Activated T-helper 17 cell treated with anti-CD3 and anti-CD28 coated beads, Interleukin-2, amount 50 U/mL, for 72 hours (primary cell): ENCODE measurements at places on chromosomes 2 and 18.
A peak's percentile ranks its signal among the peaks of the same experiment; 100 is the strongest.

GRCh38 chr2:75541430-75541829 lies 19.3 kb downstream of the EVA1A start:
- ATAC-seq, result no peak

DNA sequence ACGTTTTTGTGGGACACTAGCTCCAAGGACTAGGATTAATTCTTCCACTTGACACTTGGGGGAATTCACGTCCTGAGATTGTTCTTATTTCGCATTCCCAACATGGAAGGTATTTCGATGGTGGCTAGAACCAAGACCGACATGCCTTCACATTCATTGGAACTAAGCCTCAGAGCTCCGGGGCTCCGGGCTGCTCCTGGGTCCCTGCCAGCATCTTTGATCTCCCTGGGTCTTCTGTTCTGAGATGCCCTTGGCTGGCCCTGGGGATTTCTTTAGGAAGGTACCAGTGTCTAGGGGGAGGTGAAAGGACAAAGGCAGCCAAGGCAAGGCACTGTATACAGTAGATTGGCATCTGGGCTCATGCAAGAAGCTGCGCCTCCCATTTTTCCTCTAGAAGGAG lies 76.8 kb downstream of the DYSF start:
- ATAC-seq, result no peak

GRCh38 chr2:32715391-32715841 lies 87.6 kb downstream of the TTC27 start:
- ATAC-seq, result peak; percentile 90

GRCh38 chr2:40471866-40472265 lies 20.0 kb upstream of the SLC8A1 start:
- ATAC-seq, result no peak

- ATAC-seq, result no peak
Observed at GRCh38 chr2:234912437-234912836, 39.4 kb upstream of the SH3BP4 start.

- no peak for ATAC-seq
Observed at GRCh38 chr18:3972291-3972930, 482.7 kb downstream of the DLGAP1 start.

GRCh38 chr2:237685408-237685807 lies 58.0 kb downstream of the LRRFIP1 start:
- ATAC-seq, result no peak

- peak; percentile 27 for ATAC-seq
Observed at GRCh38 chr2:38750011-38750890, 910 bp downstream of the SRSF7 start.

- no peak for ATAC-seq
Observed at GRCh38 chr2:158781353-158781961, 13.7 kb upstream of the DAPL1 start.

DNA sequence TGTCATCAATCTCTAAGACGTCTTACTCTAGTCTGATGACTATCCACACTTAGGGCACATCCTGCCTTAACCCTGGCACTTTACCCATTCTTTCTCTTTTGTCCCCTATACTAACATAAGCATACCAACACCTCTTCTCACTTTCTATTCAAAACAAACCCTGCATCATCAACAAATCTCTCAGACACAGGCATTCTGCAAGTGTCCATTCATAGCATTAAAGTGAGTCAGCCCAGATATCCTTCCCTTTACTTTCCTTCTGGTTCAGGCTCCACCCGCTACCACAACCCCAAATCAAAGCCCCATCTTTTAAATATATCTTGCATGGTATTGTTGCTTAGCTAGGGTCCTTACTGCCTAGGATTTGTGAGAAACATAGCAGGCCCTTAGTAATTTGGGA lies 3.8 kb downstream of the GRB14 start:
- ATAC-seq, result no peak

DNA sequence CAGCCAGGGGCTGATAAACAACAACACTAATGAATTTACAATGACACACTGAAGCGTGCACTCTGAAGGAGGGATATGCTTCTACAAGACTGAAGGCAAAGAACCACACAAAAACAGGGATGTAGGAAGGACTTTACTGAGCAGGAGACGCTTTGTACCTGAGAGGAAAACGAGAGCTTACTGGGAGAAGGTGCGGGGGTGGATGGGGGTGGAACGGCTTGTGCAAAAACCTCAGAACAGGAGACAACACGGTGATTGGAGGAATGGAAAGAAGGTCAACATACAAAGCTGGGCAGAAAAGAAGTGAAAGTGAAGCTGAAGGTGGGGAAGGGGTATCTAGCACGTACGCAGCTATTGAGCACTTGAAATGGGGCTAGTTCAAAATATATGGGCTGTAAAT lies 93.1 kb downstream of the SLC8A1 start:
- no peak for ATAC-seq

GRCh38 chr2:68715353-68716041 lies 19.1 kb upstream of the ARHGAP25 start:
- ATAC-seq, result peak; percentile 18

DNA sequence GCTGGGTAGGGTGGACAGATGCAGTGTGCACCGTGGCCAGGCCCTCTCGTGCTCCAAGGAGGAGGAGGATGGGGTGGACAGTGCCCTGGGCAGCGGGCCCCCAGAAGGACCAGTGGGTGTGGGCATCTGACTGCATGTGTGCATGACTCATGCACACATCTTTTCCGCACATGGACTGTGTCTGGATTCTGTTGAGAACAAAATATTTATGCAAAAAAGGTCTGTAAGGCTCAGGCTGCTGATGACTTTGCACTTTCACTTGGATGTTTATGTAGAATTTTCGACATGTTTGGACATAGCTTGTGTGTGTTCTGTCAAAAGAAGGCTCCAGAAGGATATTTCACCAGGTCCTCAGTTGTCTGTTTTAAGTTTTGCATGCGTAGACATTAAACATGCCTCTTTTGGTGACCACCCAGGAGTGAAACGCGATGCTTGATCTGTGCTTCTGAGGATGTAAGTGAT lies 45.6 kb downstream of the MTCL1 start:
- no peak for ATAC-seq

GRCh38 chr2:170715062-170715931 lies at the start of gene SP5:
SP5 (plus strand) TSS chr2:170715337; CDS start chr2:170715513, 176 bp downstream.
- peak; percentile 36 for ATAC-seq

GRCh38 chr2:11026286-11026921 lies 114.7 kb downstream of the KCNF1 start:
- no peak for ATAC-seq

DNA sequence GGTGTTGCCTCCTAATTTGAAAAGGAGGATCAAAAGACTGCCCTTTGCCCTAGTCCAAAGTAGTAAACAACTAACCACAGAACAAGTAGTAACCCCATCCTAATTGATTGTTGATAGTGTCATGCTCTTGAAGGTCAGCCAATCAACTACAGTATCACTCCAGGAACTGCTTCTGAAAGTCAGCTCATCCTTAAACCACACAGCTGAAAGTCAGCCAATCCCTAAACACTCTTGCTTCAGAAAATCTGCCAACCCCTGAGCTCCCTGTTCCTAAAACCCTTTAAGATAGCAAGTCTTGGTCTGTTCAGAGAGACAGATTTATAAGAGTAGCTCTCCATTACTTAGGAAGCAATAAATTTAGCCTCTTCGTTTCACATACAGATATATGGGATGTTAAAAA lies 51.6 kb upstream of the CPO start:
- ATAC-seq, result no peak

- ATAC-seq, result peak; percentile 80
Observed at GRCh38 chr18:51051105-51051712, 21.2 kb downstream of the SMAD4 start.

DNA sequence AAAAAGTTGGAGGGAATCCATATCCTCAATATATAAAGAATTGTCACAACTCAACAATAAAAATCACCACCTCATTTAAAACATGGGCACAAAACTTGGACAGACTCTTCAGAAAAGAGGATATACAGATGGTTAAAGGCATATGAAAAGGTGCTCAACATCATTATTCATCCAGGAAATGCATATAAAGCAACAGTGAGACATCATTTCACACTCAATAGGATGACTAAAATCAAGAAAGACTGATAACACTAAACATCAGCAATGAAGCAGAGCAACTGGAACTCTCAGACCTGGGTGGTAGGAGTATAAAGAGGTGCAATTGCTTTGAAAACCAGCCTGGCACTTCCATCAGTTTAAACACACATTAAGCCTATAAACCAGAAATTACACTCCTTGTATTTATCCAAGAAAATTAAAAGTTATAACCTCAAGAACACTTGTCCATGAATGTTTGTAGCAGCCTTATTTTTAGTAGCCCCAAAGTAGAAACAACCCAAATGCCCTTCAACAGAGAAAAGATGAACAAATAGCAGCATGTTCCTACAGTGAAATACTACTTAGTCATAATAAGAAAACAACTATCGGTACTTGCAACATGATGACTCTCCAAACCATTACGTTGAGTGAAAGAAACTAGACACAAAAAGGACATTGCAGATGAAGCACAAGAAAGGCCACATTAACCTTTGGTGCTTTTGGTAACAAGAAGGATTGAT lies 79.1 kb upstream of the TANC1 start:
- ATAC-seq, result peak; percentile 86

- no peak for ATAC-seq
Observed at GRCh38 chr2:182019731-182020130, 34.1 kb downstream of the PPP1R1C start.

- ATAC-seq, result no peak
Observed at GRCh38 chr18:46362533-46362932, 258.3 kb downstream of the HAUS1 start.

DNA sequence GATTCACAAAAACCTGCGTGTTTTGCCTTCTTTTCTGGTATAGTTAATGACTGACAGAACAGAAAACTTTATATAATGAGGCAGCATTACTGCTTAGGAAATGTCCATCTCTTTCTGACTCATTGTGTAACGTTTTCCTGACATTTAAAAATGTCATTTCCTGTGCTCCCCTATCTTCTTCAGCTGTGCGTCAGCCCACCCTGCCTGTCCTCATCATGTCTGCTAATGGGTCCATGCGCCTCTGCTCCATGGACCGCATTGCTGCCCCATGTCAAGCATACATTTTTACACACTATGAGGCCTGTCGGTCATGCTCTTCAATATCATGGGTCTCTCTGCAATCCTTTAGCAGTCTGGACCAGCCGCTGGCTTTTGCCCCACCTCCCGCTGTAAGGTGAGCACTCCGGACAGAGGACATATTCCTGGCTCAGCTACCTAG lies 234.3 kb downstream of the CDCA7 start:
- no peak for ATAC-seq

- no peak for ATAC-seq
Observed at GRCh38 chr2:188016917-188017316, 274.8 kb upstream of the GULP1 start.

- ATAC-seq, result no peak
Observed at GRCh38 chr2:82198809-82199492, 1894.4 kb upstream of the LRRTM1 start.

- no peak for ATAC-seq
Observed at GRCh38 chr2:201515573-201516246, 64.2 kb downstream of the STRADB start.

GRCh38 chr2:197846777-197847176 lies 42.4 kb downstream of the PLCL1 start:
- no peak for ATAC-seq

DNA sequence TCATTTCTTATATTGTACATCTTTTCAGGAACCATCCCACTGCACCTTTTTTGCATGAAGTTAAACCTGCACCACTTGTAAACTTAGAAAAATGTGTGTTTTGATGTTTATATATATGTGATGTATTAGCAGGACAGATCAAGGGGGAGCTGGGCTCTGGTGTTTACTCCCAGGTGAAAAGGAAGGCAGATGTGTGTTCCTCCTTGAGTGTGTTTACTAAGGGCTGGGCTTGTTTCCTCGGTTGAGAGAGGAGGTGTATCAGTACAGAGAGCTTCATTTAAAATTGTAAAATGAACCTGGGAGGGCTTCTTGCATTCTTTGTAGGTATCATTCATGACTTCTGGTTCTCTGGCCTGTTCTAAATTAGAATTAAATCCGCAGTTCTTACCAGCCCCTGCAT lies 14.8 kb downstream of the LPIN1 start:
- ATAC-seq, result no peak

- no peak for ATAC-seq
Observed at GRCh38 chr2:15073664-15074063, 441.1 kb downstream of the LRATD1 start.

- no peak for ATAC-seq
Observed at GRCh38 chr18:79567481-79568147, 112.0 kb upstream of the CTDP1 start.

DNA sequence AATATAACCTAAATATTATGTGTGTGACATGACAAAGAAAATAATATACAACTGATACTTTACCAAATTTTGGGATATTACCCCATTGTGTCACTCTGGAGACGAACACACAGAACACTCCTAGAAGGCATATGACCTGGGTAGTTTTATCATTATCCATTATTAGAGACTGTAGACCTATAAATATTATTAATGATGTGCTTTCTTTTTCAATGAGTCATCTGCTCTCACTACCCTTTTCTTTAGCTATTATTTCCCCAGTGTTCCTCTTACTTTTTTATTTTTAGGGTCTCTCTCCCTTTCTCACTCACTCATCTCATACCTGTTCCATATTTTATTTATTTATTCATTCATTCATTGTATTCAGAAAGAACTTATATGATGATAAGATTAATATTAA lies 143.3 kb upstream of the ITGA4 start:
- no peak for ATAC-seq

DNA sequence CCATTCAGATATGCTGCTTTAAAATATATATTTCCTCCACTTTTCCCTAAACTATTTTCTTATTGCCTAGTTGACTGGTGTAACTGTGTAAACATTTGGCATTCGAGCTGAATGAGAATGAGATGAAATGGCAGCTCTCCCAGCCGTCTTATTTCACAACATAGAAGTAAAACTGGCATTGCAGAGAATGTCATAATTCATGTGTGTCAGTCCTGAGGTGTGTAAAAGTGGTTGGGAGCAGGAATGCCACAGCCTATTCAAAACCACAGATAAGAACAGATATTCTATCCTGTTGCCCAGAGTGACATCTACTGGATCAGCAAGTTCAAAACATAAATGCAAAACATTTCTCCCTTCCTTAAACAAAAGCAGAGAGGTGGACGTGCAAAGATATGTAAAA lies 565.5 kb upstream of the CHAC2 start:
- ATAC-seq, result no peak

GRCh38 chr2:171316220-171316619 lies 117.6 kb downstream of the METTL8 start:
- no peak for ATAC-seq

DNA sequence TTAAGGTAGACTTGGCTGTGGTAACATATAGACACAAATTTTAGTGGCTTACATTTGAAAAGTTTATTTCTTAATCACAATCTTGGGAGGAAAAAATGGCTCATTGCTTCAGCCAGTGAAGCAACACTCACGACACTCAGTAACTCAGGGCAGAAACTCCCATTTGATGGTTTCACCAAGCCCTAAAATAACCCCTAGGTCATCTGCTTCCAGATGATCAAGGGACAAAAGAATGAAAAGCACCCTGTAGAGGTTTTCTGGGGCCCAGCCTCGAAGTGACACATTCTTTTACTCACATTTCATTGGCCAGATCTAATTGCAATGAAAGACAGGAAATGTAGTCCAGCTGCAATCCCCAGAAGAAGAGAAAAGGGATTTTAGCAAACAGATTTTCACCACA lies 275.9 kb downstream of the TMX3 start:
- ATAC-seq, result peak; percentile 11

- ATAC-seq, result no peak
Observed at GRCh38 chr2:66495788-66496640, 61.1 kb downstream of the MEIS1 start.
